Hepatocyte (in vitro differentiated cells): ENCODE measurements at places on chromosomes 2 and 18. TPM values are rescaled to one million over a fixed set of nuclear protein-coding genes. Genes with fewer than 3 reads are reported as not detected.

- H3K4me3 ChIP-seq = no peak overlapping the region
- H3K36me3 ChIP-seq = no peaks in the 10 kb centered on the region
- H3K27ac ChIP-seq = no peak overlapping the region
- no peaks in the 10 kb centered on the region for H3K4me1 ChIP-seq
- no peaks in the 10 kb centered on the region for H3K27me3 ChIP-seq
These were observed 255.3 kb downstream of the BCL11A start for GRCh38 chr2:60298006-60298696.

DNA sequence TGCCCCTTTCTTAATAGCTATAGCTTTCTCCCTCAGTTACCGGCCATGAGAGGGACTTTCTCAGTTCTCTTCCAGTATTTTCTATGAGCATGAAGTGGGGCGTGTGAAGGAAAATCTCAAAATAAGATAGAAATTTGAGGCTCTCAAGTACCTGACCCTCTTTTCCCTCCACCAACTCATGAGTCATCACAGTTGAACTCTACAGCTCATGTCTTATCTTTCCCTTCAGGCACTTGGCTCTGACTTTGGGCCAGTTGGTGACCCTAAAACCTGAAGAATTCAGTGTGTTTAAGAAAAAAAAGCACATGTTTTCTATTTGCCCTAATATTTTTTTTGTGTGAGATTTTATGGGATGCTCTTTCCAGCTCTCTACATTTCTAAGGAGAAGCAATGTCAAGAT is 896.7 kb upstream of the ZEB2 start:
- H3K4me3 ChIP-seq = no peak overlapping the region
- H3K4me1 ChIP-seq = no peaks in the 10 kb centered on the region
- no peaks in the 10 kb centered on the region for H3K36me3 ChIP-seq

GRCh38 chr2:185179743-185180142 is 558.9 kb upstream of the FSIP2 start:
- no peak overlapping the region for H3K27ac ChIP-seq
- no peaks in the 10 kb centered on the region for H3K36me3 ChIP-seq
- no peaks in the 10 kb centered on the region for H3K27me3 ChIP-seq

- no peaks in the 10 kb centered on the region for H3K27me3 ChIP-seq
- peaks cover 22% of the 10 kb centered on the region for H3K4me1 ChIP-seq
- no peak overlapping the region for H3K4me3 ChIP-seq
- no peaks in the 10 kb centered on the region for H3K36me3 ChIP-seq
- DNase-seq = peak; percentile 63
These were observed 102.4 kb downstream of the VAPA start for GRCh38 chr18:10015941-10016819.

- H3K4me3 ChIP-seq = no peak overlapping the region
- no peaks in the 10 kb centered on the region for H3K36me3 ChIP-seq
- no peak overlapping the region for H3K27ac ChIP-seq
- DNase-seq = no peak
- no peaks in the 10 kb centered on the region for H3K27me3 ChIP-seq
- peaks cover 10% of the 10 kb centered on the region for H3K4me1 ChIP-seq
These were observed 14.6 kb upstream of the SLC9A2 start for GRCh38 chr2:102604769-102605168.

DNA sequence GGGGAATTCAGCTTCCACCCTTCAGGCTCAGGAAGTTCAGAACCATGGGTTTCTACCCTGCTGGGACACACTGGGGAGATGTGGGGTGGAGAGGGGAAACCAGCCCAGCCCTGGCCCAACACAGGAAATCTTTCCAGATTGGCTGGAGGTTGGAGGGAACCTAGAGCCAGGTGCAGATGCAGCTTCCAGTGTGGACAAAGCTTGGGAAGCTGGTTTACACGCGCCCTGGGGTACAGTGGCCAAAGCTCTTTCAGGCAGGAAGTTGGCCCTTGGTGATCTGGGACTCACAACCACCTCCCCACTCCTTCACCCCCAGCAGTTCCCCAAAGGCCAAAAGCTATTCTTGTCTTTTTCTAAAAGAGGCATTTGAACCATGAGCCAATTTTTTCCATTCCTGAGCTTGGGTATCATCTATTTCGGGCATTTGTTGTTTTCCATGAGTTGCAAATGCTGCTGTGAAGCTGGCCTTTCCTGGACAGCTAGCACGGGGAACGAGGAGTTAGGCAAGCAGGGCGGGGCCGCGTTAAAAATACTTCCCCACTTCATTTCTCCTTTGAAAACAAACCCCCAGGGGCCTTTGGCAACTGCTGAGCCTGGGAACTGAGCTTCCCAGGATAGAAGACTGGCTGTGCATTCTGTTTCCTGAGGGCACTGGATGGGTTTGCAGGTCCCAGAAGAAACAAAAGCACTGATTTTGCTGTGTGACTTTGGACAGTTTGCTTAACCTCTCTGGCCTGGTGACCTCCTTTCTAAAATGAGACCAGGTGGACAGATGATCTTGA is 3.1 kb upstream of the ARID5A start:
- no peaks in the 10 kb centered on the region for H3K36me3 ChIP-seq
- peaks cover 32% of the 10 kb centered on the region for H3K4me1 ChIP-seq
- no peak for DNase-seq
- H3K4me3 ChIP-seq = no peak overlapping the region
- peaks cover 8% of the 10 kb centered on the region for H3K27me3 ChIP-seq
- peak overlapping the region; percentile 1 for H3K27ac ChIP-seq

GRCh38 chr18:13284330-13285027 is 65.9 kb downstream of the LDLRAD4 start:
- H3K36me3 ChIP-seq = no peaks in the 10 kb centered on the region
- no peak for DNase-seq
- H3K27me3 ChIP-seq = no peaks in the 10 kb centered on the region
- H3K4me1 ChIP-seq = no peaks in the 10 kb centered on the region
- no peak overlapping the region for H3K4me3 ChIP-seq
- no peak overlapping the region for H3K27ac ChIP-seq

GRCh38 chr2:223877721-223878410 is 40.5 kb upstream of the AP1S3 start:
- H3K36me3 ChIP-seq = peaks cover 3% of the 10 kb centered on the region
- H3K27me3 ChIP-seq = no peaks in the 10 kb centered on the region
- no peak overlapping the region for H3K4me3 ChIP-seq
- no peak overlapping the region for H3K27ac ChIP-seq
- H3K4me1 ChIP-seq = no peaks in the 10 kb centered on the region

GRCh38 chr18:35507192-35507591 is 9.4 kb upstream of the INO80C start:
- no peaks in the 10 kb centered on the region for H3K27me3 ChIP-seq
- no peaks in the 10 kb centered on the region for H3K36me3 ChIP-seq
- no peak for DNase-seq
- no peak overlapping the region for H3K27ac ChIP-seq
- no peaks in the 10 kb centered on the region for H3K4me1 ChIP-seq

DNA sequence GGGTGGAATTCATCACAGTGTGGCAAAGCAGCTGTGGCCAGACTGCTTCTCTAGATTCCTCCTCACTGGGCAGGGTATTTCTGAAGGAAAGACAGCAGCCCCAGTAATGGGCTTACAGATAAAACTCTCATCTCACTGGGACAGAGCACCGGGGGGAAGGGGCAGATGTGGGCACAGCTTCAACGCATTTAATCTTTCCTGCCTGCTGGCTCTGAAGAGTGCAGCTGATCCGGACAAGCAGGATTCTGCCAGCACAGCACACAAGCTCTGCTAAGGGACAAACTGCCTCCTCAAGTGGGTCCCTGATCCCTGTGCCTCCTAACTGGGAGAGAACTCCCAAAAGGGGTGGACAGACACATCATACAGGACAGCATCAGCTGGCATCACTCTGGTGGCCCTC is 779.9 kb upstream of the CNTNAP5 start:
- no peak for DNase-seq
- H3K4me1 ChIP-seq = no peaks in the 10 kb centered on the region
- no peak overlapping the region for H3K27ac ChIP-seq
- no peaks in the 10 kb centered on the region for H3K27me3 ChIP-seq
- H3K36me3 ChIP-seq = no peaks in the 10 kb centered on the region
- no peak overlapping the region for H3K4me3 ChIP-seq

The TMEM37 gene
- 89.9 and 123 TPM in 2 replicates for polyA plus RNA-seq

The TNFRSF11A gene
- 2.1 and 4.1 TPM in 2 replicates for polyA plus RNA-seq

- DNase-seq = peak; percentile 52
- peaks cover 22% of the 10 kb centered on the region for H3K4me1 ChIP-seq
- no peak overlapping the region for H3K27ac ChIP-seq
These were observed 68.6 kb upstream of the YWHAQ start for GRCh38 chr2:9699139-9700108.
